ENCODE measurements at places on chromosomes 13 and 19. TPM values are rescaled to one million over a fixed set of nuclear protein-coding genes. Genes with fewer than 3 reads are reported as not detected.

GRCh38 chr19:5825178-5825577 lies 14.3 kb downstream of the FUT6 start:
- DNase-seq, result no peak

- no peak for DNase-seq
Observed at GRCh38 chr13:22009500-22009899, 338.6 kb downstream of the FGF9 start.

GRCh38 chr13:72284791-72285190 lies 417.8 kb upstream of the DACH1 start:
- DNase-seq, result no peak

DNA sequence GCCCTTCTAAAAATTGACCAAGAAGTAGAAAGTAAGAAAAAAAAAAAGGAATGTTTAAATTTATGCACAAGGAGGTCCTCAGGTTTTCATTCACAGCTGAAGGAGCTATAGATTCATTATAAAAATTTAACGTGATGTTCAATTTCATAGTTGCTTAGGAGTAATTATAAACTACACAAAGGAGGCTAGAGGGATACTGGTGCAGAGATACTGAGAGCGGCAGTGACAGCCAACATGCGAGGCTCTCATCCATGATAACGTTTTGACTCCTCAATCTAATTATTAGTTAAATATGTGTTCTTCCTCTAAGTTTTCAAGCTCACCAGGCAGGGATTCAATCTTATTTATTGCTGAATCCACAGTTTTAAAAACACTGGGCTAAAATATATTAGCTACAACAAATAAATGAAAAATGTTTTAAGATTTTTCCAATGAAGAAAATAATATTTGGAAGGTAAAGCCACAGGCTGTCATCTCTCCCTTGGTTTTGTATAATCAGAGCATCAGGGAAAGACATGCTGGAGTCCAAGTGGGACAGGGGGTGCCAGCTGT lies 49.8 kb upstream of the TRPC4 start:
- no peak for DNase-seq

- DNase-seq, result no peak
Observed at GRCh38 chr13:23622985-23623384, 52.8 kb downstream of the TNFRSF19 start.

GRCh38 chr19:29678484-29679106 lies 13.3 kb downstream of the PLEKHF1 start:
- DNase-seq, result peak; percentile 76

GRCh38 chr19:15913830-15914229 lies 16.0 kb upstream of the CYP4F2 start:
- no peak for DNase-seq

Gene ZIC2
- total RNA-seq, result not detected

- DNase-seq, result no peak
Observed at GRCh38 chr13:35824395-35824794, 306.8 kb downstream of the DCLK1 start.

GRCh38 chr13:104372095-104372655 lies 1306.0 kb upstream of the SLC10A2 start:
- no peak for DNase-seq

- no peak for DNase-seq
Observed at GRCh38 chr19:29695765-29696564, 19.1 kb downstream of the C19orf12 start.

GRCh38 chr13:78784014-78784750 lies 125.2 kb upstream of the OBI1 start:
- no peak for DNase-seq

GRCh38 chr13:107322228-107322627 lies 754.3 kb upstream of the ARGLU1 start:
- no peak for DNase-seq

DNA sequence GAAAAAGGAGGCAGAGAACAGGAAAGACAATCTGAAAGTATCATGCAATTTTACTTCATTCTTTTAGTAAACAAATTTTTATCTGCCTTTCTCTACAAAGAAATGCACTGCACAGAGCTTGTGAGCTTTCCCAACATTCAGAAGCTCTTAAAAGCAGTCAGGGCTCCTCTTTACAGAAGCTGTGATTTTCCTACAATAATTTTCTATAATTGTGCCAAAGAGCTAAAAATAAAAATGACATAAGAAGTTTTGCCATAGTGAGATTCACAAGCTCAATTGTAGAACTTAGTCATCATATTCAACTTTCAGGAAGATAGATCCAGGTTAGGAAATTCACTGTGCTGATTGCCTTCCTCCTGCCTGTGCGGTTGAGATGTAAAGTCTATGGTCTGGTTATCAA lies 341.4 kb downstream of the PCDH9 start:
- DNase-seq, result no peak

GRCh38 chr13:60121337-60121687 lies 42.4 kb downstream of the DIAPH3 start:
- no peak for DNase-seq

Gene RAB3A
- 41.5 TPM for total RNA-seq

DNA sequence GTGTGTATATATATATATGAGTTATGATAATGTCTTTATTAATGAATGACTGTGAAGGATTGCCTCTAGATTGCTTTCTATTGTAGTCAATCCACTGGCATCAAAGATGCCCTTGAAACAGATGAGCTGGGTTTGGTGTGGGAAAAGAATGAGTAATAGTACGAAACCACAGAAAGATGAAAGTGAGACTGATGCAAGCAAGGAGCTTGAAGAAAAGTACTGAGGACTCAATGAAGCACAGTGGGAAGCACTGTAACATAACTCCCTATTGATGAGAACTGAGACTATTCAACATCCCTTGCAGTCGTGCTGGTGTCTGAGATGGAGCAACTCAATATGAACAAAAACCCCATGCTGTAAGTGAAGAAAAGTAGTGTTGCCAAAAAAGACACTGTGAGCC lies 1794.2 kb downstream of the SLITRK5 start:
- no peak for DNase-seq

- peak; percentile 71 for DNase-seq
Observed at GRCh38 chr19:10699650-10700335, 1.4 kb upstream of the QTRT1 start.

DNA sequence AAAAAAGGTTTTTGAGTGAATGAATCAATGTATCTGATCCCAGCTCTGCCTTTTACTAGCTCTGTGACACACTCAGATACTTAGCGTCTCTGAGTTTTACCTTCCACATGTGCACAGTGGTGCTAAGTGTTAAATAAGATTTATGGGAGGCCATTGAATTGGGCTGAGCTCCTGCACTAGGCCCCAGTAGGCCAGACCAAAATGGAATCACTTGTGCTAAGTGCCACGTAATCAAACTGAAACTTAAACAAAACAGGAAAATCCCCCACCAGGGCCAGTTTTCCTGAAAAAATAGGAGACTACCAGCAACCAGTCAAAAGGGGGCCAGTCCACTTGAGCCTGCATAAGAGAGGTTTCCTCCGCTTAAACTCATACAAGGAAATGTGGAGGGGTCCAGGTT lies 40.9 kb downstream of the GJA3 start:
- DNase-seq, result no peak

GRCh38 chr19:35901055-35901644 lies 810 bp upstream of the NFKBID start:
- DNase-seq, result peak; percentile 12

Gene ZNF562
- 23.9 TPM for total RNA-seq

GRCh38 chr19:11091703-11092153 lies 2.5 kb downstream of the LDLR start:
- DNase-seq, result no peak

Gene CCL25
- total RNA-seq, result not detected

Gene MEDAG
- total RNA-seq, result 7.7 TPM

GRCh38 chr13:109655206-109655600 lies 131.2 kb downstream of the IRS2 start:
- no peak for DNase-seq

- DNase-seq, result peak; percentile 48
Observed at GRCh38 chr19:3979289-3979673, 6.0 kb downstream of the EEF2 start.

- no peak for DNase-seq
Observed at GRCh38 chr13:98317573-98318171, 140.6 kb upstream of the RNF113B start.

Gene AMER2
- not detected for total RNA-seq

DNA sequence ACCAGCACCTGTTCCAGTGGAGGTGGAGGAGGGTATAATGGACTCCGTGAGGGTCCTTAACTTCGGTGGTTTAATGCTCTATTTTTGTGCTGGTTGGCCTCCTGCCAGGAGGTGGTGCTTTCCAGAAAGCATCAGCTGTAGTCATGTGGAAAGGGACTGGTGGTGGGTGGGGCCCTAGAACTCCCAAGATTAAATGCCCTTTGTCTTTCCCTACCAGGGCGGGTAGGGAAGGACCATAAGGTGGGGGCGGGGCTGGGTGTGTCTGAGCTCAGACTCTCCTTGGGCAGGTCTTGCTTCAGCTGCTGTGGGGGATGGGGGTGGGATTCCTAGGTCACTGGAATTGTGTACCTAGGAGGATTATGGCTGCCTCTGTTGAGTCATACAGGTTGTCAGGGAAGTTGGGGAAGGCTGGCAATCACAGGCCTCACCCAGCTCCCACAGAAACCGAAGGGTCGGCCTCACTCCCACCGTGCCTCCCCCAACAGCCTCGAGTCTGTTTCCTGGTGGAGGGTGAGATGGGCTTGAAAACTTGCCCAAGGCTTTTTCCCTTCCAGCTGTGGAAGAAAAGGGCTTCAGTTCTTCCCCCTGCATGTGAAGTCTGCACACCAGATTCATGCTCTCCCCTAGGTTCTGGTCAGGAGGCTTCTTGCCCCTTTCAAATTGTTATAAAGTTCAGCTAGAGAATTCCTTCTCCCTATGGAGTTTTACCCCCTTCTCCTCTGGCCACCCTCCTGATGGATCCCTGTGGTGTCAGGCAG lies 60.3 kb upstream of the CLDN10 start:
- no peak for DNase-seq
